MV-4-11 (cell line): ENCODE measurements at places on chromosomes 7 and 10.

GRCh38 chr7:31890766-31891165, 179.4 kb downstream of the PDE1C start:
- no peak for DNase-seq

DNA sequence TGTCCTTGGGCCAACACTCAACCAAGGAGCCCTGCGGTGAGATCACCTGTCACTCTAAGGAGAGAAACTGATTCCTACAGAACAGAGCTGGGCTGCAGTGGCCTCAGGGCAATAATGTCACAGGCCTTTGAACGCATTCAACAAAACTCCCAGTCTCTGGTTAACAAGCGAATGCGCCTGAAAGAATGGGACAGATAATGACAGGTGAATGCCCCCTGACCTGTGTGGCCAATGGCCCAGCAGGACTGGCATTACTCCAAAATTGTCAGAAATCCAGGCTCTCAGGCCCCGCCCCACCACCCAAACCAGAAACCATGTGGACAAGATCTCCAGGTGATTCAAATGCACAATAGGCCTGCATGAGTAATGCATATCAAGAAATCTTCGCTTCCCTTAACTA, 277.7 kb upstream of the KLF6 start:
- DNase-seq = no peak

GRCh38 chr10:78547397-78547796, 513.7 kb downstream of the RPS24 start:
- DNase-seq = no peak

DNA sequence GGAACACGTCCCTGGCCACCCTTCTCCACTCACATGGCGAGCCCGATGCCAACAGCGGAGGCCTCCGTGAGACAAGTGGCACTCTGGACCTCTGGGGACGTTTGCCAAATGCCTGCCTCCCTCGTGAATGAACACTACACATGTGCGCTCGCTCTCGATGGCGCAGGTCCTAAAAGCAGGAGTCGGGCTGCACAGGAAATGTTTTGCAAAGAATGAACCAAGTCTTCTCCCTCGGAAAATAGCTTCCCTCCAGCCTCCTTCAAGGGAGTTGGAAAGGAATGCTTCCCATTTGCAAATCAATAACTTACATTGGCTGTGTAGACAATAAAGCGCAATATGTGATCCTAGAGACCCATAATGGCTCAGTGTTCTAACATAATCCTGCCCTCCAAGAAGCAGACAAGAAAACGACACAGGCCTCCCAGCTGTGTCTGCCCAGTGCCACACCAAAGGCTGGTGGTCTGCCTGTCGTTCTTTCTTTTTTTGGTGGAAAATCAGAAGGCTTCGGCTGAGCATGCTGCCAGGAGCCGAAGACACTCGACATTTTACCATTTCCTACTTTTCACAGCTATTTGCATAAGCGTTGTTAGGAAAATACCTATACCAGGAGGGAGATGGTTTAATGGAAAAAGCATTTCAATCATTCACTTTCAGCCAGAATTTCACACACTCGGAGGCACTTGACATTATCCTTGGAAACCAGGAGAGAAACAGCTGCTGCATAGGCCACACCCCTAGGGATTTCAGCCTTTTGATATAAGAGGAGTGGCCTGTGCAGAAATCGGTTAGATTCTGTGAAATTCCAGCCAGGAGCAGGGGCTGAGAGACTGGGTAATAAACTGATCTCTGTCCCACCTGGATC, 38.4 kb downstream of the ATXN7L1 start:
- DNase-seq = no peak

GRCh38 chr7:76231583-76231982, 29.9 kb downstream of the SRRM3 start:
- no peak for DNase-seq

GRCh38 chr10:65550761-65551160, 1375.1 kb upstream of the LRRTM3 start:
- DNase-seq = no peak

GRCh38 chr10:48254750-48255512, 19.6 kb downstream of the FRMPD2 start:
- DNase-seq = no peak

GRCh38 chr7:85239109-85239508, 52.3 kb upstream of the SEMA3D start:
- DNase-seq = peak; percentile 23

DNA sequence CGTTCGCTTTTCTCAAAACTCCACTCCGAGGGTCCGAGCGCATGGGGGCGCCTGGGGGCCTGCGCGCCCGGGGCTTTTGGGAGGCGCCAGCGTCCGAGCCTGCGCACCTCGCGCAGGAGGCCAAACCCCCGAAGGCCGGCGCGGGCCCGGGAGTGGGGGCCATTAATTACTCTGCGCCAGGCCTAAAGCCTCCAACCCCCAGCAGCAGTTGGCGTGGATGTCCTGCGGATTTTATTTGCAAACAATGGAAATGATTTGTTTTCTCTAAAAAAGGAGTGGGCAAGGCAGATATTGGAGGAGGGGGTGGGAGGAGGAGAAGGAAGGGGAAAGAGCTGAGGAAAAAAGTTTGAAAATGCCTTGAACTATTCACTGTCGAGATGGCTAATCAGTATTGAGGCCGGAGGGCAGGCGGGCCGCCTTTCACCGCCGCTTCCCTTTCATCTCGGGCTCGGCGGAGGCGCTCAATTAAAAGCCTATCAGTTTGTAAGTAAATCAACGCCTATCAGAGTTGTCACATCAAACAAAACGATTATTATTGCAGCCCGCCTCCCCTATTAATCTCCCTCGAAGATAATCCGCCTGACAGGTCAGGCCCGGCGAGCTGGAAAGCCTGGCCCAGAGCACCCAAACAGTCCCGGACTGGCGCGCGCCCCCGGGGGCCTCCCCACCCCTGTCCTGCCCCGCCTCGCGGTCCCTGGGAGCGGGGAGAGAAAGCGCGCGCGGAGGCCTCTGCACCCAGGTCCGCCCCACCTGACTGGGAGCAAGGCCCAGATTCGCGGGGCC, 3.4 kb upstream of the ZNF503 start:
- DNase-seq = no peak

DNA sequence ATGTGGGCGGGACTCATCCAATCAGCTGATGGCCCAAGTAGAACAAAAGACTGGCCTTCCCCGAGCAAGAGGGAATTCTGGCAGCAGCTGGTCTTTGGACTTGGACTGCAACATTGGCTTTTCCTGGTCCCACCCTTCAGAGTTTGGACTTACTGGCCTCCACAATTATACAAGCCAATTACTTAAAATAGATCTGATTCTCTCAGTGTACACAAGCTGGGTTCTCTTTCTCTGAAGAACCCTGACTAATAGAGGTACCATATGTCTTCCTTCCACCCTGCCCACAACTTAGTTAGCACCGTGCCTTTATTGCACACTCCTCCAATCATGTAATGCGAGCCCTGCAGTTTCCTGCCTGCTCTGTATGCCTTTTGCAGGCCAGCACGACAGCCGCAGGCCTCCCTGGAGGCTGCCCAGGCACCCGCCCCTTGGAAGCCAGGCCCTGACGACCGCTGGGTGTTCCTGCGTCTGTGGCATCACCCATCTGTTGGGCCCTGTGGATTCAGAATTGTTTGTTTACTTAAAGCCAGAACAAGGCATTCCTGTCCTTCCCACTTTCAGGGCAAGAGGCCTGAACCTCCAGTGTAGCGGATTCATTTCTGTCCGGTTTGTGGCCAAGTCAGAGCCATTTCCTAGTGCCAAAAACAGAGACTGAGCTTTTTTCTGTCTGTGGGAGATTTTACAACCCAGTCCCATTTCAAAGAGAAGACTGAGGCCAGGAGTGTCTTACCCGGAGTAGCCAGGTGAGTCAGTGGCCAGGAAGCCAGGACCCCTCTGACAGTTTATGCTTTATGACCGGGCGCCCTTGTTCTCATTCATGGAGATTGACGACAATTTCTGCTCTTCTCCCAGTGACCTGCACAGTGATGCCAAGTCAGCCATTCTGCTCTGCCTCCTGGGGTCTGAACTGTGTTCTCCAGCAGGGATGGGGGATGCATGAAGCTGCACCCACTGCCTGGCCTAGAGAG, 968 bp upstream of the INMT start:
- no peak for DNase-seq

GRCh38 chr10:51861731-51862130, 162.3 kb upstream of the CSTF2T start:
- DNase-seq = no peak

DNA sequence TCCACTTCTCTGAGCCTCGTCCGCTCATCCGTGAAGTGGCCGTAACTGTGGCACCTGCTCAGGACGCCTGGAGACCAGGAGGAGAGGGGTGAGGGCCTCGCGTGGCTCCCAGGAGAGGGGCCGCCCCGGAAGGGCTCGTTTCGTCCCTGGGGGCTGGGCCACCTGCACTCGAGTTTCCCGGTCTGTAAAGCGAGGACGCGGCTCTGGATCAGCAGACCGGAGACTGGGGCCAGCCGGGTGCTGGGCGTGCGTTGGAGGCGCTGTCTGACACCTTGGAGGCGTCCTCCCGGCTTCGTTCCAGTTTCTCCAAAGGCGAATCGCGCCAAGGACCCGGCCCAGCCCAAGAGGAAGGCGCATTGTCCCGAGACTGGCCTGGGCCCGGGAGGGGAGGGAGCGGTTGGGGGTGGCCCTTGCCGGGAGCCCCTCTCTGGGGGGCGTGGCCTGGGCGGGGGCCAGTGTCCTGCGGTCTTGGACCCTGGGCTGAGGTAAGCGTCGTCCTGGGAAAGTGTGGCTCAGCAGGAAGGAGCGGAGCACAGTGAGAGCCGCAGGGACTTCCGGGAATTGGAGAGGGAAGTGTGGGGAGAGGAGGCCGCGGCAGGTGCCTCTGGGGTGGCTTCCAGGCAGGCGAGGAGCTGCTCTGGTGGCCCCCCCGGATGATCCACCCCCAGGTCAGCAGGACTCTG, 89.6 kb downstream of the FOXL3 start:
- no peak for DNase-seq

DNA sequence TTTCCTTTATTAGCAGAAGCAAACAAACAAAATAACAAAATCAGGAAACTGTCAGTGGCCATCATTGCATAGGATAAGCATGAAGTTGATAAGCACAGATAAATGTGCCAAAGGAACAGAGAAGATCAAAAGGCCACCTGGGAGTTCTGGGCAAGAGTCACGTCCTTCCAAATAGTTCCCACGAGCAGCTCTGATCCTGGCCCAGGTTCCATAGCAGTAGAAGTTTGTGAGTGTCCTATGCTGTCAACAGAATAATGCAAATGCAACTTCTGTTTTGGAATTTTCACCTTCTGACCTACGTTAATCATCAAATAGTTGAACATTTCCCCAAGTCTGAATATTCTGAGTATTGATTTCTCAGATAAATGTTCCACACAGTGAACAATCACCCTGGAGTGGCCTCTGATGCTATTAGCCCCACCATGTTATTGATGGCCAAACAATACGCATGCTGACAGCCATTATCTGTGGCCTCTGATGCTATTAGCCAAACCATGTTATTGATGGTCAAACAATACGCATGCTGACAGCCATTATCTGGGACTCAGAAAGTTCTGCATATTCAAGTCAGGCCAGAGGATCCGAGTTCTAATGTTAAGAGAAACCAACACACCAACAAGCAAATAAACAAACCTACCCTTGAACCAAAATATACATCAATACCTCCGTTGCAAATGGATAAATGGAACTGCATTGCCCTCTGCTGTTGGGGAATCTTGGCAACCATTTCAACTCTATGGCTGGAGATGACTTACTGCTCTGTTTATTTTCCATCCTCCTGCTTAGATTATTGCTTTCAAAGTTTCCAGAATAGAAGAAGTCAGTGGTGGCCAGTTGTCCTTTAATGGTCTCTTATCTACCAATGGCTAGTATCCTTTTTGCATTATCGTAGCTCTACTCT, 63.3 kb downstream of the MRC1 start:
- peak; percentile 18 for DNase-seq

DNA sequence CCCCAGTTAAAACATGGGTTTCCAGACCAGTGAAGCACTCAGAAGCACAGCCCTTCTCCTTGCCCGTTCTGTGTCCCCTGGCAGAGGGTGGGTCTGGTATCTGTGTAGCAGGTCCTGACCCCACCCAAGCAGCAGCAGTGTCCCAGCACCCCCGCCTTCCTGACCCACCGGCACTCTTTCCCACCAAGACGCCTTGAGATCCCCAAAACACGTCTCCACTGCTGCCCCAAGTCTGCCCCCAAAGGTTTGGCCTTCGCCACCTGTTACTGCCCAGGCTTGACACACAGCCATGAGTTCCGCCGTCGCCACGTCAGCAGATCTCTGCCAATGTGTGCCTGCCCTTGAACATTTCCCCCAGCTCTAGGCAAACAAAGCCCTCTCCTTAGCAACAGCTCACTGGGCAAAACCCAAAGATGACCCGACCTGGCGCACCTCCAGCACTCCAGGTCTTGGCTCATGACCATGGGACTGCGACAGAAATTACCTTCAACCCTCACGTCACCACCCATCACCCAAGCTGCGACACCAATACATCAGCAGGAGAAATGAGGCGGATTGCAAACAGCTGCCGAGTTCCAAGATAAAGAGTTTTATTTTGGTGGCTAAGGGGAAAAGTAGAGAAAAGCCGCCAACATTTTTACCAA, 75.6 kb downstream of the CTBP2 start:
- no peak for DNase-seq

DNA sequence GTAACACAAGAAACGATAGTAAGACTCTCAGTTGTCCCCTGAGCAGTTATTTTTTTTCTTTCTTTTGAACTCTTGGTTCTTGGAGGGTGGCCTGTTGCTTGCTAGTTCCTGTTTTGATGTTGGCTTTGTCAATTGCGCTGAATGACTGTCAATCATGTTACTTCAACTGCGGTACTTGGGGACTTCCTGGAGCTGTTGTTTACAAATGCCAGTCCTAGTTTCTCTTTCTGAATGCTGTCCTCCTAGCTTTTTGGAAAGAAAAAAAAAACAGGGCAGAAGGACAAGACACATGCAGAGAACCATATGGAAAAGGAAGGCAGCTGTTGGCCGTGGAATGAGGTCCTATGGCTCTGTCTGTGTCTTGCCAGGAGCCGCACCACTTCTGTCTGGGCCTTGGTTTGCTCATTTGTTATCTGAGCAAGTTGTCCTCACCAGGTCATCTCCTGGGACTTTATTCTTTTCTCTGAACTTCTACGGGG, 7.0 kb upstream of the PDCD4 start:
- DNase-seq = peak; percentile 91

- DNase-seq = no peak
These were observed 121.4 kb downstream of the TCF7L2 start for GRCh38 chr10:113071446-113071845.
